Left colon (tissue), 2 donors: ENCODE measurements at places on chromosomes 5 and 9.
A peak's percentile ranks its signal among the peaks of the same experiment; 100 is the strongest.

GRCh38 chr5:56142233-56142613 lies 90.9 kb downstream of the ANKRD55 start:
- no peak for DNase-seq

DNA sequence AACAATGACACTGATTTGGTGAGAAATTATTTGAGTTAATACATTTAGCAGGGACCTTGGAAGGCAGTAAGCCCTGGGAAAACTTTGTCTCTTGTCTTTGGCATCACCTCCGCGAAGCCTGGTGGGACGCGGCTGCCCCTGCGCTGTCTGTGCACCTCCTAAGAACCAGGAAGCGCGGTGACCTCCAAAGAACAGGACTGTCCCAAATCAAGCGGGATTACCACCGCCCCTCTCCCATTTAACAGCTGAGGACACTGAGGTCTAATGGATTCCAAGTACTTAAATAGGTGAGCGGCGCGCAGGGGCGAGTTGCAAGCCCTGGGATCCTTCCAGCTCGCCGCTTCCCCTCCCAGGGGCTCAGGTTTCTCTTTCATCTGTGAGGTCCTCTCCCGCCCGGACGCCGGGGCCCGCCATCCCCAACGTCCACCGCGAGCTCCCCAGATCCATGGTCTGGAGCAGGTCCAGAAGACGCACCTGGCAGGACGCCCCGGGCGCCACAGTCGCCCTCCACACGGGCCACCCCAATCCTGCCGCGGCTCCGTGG lies 432 bp downstream of the STARD4 start:
- DNase-seq: peak; percentile 36

- DNase-seq: no peak
These were observed 29.7 kb downstream of the GPR21 start for GRCh38 chr9:123063177-123063598.

GRCh38 chr9:109739760-109740159 lies 40.2 kb upstream of the PALM2AKAP2 start:
- DNase-seq: no peak

GRCh38 chr5:82676661-82677060 lies 398.5 kb upstream of the RPS23 start:
- no peak for DNase-seq

GRCh38 chr9:98450496-98450895 lies 195.0 kb upstream of the TBC1D2 start:
- DNase-seq: no peak

- no peak for DNase-seq
These were observed 31.7 kb upstream of the LRRC14B start for GRCh38 chr5:159448-160172.

DNA sequence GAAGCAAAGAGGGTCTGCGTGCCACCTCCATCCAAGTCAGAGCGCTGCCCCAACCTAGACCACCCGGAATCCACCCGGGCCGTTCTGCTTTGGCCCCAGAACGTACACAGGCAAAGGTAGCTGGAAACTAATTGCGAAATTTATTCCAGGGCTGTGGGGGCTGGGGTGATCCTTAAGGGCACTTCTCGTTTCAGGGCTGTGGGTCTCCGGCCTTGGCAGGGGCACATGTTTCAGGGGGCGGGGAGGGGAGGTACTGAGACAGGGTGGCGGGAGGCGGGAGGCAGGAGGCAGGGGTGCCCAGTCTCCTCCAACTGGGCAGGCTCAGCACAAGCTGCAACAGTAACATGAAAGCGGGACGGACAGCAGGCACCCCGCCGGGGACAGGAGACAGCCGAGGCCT lies 26.1 kb downstream of the NR5A1 start:
- no peak for DNase-seq

- no peak for DNase-seq
These were observed 2.1 kb downstream of the RPL7A start for GRCh38 chr9:133349965-133350616.

GRCh38 chr5:139340051-139340450 lies 1.6 kb upstream of the PAIP2 start:
- DNase-seq: no peak

DNA sequence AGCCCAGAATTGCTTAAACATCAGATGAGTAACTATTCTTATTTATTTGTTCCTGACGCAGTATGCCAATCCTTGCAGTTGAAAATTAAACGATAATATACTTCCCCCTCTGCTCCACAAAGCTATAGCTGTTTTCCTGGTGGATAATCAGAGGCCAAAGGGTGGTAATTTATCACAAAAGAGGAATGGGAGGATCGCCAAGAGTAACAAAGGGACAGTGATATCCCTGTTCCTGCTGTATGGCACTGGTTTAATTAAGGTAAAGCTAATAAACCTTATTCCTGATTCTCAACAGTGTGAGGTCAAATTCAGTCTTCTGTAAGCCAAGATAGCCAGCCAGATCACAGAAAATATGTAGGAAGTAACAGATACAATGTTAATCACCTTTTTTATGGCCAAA lies 33.4 kb upstream of the PTGER4 start:
- no peak for DNase-seq

DNA sequence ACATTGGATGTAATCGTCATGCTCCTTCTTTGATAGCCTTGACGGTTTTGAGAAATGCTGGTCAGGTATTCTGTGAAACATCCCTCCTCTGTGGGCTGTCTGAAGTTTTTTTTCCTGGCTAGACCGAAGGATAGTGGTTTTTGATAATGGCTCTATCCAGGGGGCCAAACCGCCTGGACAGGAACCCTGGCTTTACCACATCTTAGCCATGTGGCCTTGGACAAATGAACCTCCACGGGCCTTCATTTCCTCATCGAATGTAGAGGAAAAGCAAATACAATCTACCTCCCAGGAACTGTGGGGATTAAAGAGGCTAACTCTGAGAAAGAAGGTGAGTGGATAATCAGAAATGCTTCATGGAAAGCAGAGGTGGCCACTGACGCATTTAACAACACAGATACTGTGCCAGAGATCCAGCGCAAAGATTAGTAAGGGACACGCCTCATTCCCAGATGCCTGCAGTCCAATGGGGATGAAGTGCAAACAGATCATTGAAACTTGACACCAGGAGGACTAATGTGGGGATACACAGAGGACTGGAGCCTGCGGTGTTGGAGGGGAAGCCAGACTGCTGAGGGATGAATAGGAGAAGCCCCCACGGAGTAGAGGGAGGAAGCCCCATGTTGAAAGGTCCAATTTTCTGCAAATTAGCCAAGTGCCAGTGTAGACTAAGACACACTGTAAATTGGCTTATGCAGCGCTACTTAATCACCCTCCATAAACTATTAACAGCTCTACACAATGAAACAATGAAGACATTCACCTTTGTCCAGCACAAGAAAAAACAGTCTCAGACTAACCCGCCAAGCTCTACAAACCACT lies 41.6 kb downstream of the MYO10 start:
- peak; percentile 57 for DNase-seq

DNA sequence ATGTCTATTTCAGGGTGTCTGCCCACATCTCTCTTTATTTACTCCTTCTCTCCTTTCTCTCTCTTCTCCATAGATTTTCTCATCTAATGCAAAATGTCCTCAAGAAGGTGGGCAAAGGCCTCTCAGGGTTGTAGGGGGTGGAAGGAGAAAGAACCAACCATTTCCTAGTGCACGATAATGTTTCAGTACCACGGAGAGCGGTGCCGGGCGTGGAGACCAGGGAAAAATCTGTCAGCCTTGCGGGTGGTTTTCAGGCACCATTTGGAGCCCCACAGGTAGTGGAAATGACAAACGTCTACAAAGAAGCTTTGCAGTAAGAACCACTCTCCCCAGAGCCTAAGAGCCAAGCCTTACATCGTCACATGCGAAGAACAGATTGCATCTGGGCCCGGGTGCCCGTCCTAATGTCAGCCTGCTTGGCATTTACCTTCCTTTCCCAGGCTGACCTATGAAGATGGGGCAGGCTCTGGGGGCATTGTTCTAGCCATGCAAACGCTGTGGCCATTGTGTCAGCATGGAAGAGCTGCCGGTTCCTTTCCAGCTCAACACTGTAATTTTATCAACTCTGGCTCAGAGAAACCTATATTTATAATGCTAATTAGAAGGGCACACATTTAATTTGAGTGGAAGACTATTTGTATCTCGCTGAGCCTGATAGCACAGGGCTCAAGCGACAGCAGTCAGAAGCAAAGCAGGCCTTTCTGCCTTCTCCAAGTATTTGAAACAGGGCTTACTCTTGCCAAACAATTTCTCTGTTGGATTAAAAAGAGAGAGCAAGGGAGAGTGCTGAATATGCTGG lies 430.1 kb upstream of the WWC1 start:
- DNase-seq: no peak

DNA sequence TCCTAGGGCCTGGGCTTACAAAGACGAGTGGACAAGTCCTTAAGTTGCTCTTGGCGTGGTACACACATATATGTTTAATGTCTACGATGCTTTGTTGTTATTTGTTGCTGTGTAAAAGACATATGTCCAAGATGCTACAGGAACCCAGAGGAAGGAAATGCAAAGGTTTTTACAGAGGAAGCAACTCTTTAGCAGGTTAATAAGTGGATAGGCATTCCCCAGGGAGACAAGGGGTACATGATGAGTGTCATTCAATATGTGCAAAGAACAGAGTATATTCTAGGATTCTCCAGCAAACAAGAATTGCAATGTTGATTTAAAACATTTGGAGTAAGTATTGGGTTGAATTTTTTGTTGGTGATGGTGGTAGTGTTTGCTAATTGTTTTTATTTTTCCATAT lies 92.1 kb downstream of the PIP5K1B start:
- no peak for DNase-seq

DNA sequence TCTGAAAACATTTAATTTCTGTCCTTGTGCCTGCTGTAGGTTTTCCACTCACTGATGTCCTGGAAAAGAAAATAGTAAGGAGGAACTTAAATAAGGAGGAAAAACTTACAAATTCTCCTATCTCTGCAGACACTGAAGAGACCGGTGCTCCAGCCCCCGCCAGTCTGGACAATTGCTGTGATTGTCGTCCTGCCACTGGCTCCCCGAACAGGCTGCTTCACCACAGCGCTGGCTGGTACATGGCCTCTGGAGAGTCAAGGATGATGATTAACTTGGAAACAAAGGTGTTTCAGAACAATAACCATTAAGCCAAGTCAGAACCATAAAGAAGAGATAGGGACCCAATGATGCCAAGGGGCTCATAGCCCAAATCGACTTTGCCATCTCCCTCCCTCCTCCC lies 7.3 kb downstream of the PLAC8L1 start:
- no peak for DNase-seq

GRCh38 chr9:138103111-138103848 lies 225.7 kb downstream of the CACNA1B start:
- no peak for DNase-seq

GRCh38 chr5:43287493-43287892 lies 25.7 kb downstream of the HMGCS1 start:
- DNase-seq: no peak

DNA sequence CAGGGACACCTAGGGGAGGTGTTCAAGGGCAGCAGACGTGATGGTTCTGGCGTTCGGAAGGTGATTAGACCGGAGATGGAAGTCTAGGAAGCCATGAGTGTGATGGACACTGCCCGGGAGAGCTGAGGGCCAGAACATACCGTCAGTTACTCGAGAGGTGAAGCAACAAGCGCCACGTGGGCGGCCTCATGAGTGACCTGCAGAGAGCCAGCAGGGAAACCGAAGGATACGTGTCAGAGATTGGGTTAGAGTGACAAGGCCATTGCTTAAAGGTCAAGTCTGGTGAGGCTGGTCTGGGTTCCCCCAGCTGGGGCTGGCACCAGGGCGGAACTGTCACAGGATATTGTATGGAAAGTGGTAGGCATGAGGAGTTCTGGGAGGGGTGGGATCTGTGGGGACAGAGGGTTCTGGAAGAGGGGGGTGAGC lies 60.0 kb downstream of the C9orf50 start:
- DNase-seq: no peak

DNA sequence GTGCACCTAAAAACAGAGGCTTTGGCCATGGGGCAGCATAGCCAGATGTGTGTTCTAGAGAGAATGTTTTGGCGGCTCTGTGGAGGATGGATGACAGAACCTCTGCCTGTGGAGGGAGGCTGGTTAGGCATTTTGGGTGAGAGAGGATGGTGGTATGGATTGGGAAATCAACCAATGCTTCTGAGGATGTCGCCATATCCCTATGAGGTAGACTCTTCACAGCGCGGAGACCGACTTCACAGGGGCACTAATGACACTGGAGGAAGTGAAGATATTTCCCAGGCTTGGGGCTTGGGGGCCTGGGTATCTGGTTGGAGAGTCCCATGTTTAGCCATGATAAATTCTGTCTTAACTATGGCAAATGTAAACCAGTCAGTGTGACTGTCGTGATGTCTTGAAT lies 140.6 kb upstream of the KLF4 start:
- DNase-seq: peak; percentile 9

GRCh38 chr5:821504-821903 lies 29.3 kb downstream of the ZDHHC11 start:
- no peak for DNase-seq

DNA sequence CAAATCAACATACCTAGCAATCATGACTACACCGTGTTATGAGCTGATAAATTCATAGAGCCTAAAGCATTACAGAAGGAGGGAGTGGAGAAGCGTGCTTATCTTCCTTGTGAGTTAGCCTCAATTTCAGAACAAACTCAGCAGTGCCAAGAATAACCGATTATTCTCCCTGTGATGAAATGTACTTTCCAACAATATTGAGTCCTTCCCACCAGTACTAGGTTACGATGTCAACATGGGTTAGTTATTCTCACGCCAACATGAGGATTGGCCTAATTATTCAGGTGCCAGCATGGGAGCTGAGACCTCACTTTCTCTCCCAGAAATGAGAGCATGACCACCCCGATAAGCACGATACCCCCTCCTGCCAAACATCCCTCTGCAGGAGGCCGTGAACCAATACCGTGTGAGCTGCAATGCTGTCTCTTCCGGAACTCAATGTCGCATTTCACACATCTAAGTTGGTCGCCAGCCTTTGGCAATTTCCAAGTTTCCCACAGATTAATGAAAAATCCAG lies 193.7 kb downstream of the ENC1 start:
- DNase-seq: no peak

GRCh38 chr5:10681731-10682679 lies 79.0 kb downstream of the DAP start:
- DNase-seq: no peak

DNA sequence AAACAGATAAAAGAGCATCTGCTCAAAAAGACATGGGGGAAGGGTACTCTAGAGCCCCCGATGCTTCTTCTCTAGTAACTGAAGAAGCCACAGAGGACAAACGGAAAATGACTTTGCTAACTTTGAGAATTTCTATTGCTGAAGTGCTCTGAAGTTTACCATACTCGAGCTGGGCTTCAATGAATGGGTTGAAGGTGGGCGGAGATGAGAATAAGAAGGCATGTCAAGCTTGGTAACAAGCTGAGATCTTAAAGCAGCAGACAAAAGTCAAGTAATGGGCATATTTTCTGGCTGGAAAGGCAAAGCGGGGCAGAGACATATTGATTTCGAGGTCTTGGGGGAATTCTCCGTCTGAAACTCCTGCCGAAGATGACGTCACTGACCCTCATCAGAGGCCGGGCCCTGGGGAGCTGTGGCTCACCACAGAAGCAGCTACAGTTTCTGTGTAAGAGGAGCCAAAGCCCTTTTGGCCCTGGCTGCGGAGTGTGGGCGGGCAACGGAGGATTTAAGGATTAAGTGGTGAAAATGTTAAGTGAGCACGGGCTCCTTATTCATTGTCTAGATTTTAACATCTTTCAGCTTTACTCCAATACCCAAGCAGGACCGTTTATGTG lies 115.8 kb upstream of the SLIT3 start:
- DNase-seq: peak; percentile 36
